ENCODE measurements at places on chromosomes 2 and 18.

DNA sequence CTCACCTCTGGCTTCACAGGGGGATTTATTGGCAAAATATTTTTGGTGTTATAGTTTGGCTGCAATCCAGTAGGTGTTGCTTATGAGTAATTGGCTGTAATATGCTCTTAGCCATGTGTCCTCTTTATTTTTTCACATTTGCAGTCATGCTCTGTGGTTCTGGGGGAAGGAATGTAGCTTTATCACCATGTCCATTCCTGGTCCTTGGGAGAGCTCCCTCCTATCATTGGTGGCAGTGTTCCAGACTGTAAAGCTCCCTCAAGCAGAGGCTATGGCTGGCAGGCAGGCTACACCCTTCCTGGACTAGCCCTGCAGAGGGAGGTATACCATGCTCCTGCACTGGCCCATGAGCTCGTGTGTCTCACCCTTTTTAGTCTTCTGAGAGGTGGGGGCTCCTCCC is 120.0 kb upstream of the FSIP2 start:
- DNase-seq = no peak

- no peak for DNase-seq
These were observed 26.5 kb upstream of the ZNF516 start for GRCh38 chr18:76521417-76522121.

- DNase-seq = no peak
These were observed 77.2 kb downstream of the LTBP1 start for GRCh38 chr2:33023728-33024500.

GRCh38 chr2:153872311-153873051 is 759 bp downstream of the GALNT13 start:
- DNase-seq = no peak

DNA sequence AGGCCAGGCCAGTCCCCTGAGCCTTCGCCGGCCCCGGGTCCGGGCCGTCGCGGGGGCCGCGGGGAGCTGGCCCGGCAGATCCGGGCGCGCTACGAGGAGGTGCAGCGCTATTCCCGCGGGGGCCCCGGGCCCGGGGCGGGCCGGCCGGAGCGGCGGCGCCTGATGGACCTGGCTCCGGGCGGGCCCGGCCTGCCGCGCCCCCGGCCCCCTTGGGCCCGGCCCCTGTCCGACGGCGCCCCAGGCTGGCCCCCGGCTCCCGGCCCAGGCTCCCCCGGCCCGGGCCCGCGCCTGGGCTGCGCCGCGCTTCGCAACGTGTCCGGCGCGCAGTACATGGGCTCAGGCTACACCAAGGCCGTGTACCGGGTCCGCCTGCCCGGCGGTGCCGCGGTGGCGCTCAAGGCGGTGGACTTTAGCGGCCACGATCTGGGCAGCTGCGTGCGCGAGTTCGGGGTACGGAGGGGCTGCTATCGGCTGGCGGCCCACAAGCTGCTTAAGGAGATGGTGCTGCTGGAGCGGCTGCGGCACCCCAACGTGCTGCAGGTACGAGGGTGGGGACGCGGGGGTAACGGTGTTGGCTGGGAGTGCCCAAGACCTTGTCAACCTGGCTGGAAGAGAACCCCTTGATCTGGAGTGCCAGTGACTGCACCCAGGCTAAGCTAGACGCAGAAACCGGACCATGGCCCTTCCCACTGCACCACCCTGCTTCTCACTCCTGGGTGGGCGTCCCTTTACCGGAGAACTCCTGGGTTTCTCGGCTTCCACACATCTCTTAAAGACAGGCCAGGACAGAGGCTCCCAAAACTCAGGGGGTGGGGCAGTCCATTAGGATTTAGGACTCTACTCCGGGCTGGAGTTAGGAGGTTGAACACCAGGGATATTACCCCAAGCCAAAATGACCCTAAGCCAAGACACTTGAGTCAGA is 739 bp downstream of the PKDCC start:
- DNase-seq = no peak

- peak; percentile 24 for DNase-seq
These were observed 89.3 kb downstream of the PDE11A start for GRCh38 chr2:177983183-177983788.

DNA sequence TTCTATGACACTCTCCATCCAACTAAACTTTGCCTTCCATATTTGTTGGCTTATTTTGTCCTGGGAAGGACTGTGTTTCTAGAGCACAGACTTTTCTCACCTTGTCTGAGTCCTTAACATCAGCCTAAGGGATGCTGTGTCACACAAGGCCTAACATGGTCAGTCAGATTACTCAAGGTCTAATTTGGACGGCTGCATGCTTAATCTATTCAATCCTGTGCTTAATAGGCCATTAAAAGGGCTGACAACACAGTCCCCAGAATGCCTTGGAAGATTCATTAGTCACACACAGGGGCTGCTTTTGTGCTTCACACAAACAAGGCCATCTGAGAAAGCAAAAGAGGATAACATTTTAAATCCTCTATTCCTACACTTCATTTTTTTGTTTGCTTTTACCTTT is 84.0 kb downstream of the DYNAP start:
- DNase-seq = no peak

GRCh38 chr2:17976871-17977746 is 98.6 kb downstream of the KCNS3 start:
- DNase-seq = no peak

GRCh38 chr2:8575038-8575833 is 106.6 kb upstream of the ID2 start:
- DNase-seq = no peak

DNA sequence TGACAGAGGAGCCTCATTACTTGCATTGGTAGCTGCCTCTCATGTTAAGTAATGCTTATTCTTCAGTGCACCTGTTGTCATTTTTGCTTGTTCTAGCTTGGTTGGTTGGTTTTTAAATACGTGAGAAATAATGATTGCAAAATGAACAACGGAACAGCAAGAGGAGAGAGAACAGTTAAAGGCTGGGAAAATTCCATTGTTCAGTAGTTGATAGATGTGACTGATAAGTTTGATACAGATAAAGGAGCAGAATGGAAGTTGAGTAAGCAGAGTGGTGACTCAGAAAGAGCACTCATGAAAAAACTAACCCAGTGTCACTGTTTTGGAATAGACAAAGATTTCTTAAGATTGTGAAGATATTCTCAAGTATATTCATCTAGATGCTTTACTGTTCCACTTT is 50.5 kb downstream of the MTA3 start:
- no peak for DNase-seq

Measured in 8988T (cell line).